ENCODE measurements at places on chromosomes 7 and 10.

DNA sequence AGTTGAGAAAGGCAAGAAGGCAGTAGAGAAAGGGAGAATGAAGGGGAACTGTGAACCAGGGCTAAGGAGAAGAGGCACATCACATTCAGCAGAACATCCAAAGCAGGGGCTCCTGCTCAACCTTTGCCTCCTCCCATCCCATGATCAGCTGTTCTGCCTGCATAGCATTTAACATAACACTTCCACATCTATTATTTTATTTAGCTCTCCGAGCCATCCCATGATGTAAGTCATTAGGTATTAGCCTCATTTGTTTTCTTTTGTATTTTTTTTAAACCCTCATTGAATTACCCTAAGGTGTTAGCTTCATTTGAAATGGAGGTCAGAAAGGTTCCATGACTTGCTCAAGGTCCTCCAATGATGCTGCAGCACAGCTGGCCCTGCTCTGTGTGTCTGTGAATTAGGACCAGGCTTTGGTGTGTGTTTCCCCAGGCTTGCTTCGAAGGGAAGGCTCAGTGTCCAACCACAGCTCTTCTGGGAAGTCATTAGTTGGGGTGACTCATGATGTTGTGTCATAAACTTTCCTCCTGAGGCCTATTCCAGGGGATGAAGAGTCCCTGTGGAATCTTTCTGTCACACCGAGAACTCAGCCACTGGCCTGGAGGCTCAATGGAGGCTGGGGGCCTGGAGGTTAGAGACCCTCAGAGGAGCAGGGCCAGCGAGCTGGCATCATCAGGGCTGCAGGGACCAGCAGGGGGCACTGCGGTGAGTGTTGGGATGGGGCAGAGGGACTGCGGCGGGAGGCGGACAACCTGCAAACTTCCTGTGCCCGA, 16.5 kb downstream of the NPFFR1 start:
- DNase-seq: no peak

DNA sequence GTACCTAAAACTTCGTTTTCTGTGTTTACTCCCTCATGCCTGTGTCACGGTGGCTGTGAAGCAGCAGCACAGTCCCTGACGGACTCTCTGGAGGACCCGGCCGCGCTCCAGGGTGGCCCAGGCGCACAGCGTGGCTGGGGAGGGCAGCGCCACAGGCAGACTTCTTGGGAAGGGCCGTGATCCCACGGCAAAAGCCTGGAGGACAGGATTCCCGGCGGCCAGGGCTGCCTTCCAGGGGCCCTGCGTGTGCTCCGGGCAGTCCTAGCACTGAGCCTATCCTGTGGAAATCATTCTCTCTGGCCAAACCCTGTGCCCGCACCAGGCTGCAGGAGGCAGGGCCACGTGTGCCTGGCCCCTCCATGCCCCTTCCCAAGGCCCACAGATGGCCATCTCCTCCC, 244.2 kb downstream of the MAD1L1 start:
- no peak for DNase-seq

GRCh38 chr10:18145652-18146051, 5.4 kb downstream of the CACNB2 start:
- no peak for DNase-seq

- no peak for DNase-seq
Observed at GRCh38 chr10:118472415-118473304, 122.8 kb downstream of the PRLHR start.

DNA sequence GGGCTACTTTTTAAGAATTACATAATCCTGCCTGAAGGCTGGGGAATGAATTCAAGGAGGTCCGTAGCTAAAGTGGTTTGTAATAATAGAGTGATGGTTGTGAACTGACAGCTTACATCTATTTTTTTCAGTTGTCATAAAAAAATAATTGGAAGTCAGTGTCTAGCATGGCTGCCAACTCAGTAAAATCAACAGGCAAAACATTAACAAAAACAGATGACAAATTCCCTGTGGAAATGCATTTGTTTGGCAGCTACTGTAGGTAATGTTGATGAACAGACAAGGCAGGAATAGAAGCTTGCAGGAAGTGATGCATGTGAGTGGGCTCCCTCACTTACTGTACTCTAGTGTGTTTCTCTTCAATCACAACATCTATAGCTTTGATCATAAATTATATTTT, 766.0 kb upstream of the POT1 start:
- DNase-seq: no peak

DNA sequence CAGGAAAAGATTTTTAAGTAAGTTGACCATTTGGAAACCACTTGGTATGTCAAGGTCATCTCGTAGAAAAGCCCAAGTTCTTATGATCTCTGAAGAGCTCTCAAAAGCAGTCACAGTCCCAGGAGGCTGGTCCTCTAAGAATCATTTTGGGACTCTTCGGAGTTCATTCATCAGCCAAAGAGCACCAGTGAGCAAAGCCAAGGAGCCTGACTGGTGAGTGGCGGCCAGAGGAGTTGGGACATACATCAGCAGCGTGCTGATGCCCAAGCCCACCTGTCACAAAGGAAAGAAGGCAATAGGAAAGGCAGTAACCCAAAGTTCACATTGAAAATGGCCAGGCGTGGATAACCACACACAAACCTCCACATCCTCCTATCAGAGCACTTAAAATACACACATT, 17.5 kb downstream of the COX15 start:
- no peak for DNase-seq

Measured in NCI-H2107 (cell line).